ENCODE measurements at places on chromosomes 3 and 15. TPM values are rescaled to one million over a fixed set of nuclear protein-coding genes. Genes with fewer than 3 reads are reported as not detected.

- DNase-seq, result no peak
These were observed 212.5 kb downstream of the CHST2 start for GRCh38 chr3:143332026-143332425.

The INKA1 gene
- 0.57 TPM for total RNA-seq

The GPR171 gene
- total RNA-seq, result 0.53 TPM

The RPL15 gene
- total RNA-seq, result 1,434 TPM

The TMEM158 gene
- total RNA-seq, result 2.3 TPM

DNA sequence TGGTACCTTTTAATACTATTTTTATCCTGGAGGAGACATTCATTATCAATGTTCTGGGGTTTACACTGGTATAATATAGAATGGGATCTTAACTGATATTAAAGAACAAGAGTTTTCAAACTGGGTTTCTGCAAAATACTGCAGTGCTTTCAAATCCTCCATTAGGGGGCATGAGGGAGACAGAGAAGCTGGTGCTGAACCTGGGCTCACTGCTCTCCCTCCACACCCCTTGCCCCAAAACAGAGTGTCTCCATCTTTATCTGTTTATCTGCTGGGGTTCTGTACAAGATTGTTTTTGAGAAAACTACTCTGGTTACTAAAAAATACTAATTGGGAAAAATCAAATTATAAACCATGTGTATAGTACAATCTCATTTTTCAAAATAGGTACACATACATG lies 41.7 kb downstream of the CADPS start:
- no peak for DNase-seq

- no peak for DNase-seq
These were observed 232.9 kb downstream of the ADAMTS17 start for GRCh38 chr15:100108846-100109245.

The NME9 gene
- total RNA-seq, result not detected

The CHRNB4 gene
- not detected for total RNA-seq

- DNase-seq, result no peak
These were observed 84.6 kb upstream of the KLF13 start for GRCh38 chr15:31241888-31242522.

GRCh38 chr3:97089621-97090020 lies 275.2 kb downstream of the EPHA6 start:
- DNase-seq, result no peak

- DNase-seq, result no peak
These were observed 142.3 kb downstream of the GHSR start for GRCh38 chr3:172305974-172306373.

The SEMA3G gene
- 2.6 TPM for total RNA-seq
